ENCODE measurements at places on chromosomes 11 and 22.

GRCh38 chr11:76839311-76839710 is 21.4 kb upstream of the ACER3 start:
- no peak for DNase-seq

DNA sequence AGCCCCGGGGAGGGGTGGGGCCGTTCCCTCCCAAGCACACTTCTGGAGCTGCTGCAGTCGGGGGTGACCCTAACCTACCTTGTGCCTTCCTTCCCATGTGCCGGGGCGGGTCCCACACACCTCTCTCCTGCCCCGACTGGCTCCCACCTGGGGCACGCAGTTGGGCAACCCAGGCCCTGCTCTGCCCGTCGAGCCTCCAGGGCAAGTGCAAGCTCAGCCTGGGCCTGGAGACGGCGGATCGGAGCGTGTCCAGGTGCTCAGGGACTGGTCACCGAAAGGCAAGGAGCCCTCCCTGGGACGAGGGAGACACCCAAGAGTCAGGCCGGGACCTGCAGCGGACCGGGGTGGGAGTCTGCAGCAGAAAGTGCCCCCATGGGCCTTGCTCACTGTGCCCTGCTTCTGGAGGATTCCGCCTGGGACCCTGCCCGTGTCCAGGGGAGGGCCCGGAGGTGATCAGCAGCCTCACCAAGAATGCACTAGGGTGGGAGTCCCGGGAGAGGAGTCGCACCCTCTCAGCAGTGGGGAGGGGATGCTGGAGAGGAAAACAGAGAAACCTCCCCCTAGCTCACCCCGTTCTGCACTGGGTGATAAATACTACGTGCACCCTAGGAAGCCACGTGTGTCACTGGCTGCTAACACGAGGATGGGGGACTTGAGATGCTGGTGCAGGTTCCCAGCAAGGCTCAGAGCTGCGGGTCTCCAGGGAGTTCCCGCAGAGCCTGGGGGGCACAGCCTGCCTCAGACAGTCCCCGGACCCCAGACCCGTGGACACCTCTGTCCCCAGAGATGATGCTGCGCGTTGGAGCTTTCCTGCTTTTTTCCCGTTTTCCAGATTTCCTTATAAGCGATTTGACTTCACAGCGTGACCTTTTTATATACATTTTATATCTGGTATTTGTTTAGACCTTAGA is 5.2 kb upstream of the GATD1 start:
- no peak for DNase-seq

DNA sequence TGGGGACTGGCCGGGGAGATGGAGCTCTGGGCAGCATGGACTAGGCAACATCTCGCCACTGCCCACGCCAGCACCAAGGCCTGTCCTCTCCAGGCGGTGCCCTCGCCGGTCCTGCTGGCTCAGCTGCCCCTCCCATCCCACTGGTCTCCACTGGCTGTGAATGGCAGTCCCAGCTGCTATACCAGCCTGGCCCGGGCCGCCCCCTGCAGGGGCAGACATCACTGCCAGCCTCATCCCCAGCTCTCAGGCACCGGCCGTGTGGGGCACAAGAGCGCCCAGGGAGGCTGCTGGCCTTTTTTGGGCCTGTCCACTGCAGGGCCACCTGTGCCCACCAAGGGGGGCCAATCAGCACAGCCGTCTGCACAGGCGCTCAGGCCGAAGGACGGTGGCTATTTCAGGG is 30.1 kb upstream of the H19 start:
- DNase-seq: no peak

- no peak for DNase-seq
Observed at GRCh38 chr11:129855086-129855485, 39.4 kb downstream of the TMEM45B start.

DNA sequence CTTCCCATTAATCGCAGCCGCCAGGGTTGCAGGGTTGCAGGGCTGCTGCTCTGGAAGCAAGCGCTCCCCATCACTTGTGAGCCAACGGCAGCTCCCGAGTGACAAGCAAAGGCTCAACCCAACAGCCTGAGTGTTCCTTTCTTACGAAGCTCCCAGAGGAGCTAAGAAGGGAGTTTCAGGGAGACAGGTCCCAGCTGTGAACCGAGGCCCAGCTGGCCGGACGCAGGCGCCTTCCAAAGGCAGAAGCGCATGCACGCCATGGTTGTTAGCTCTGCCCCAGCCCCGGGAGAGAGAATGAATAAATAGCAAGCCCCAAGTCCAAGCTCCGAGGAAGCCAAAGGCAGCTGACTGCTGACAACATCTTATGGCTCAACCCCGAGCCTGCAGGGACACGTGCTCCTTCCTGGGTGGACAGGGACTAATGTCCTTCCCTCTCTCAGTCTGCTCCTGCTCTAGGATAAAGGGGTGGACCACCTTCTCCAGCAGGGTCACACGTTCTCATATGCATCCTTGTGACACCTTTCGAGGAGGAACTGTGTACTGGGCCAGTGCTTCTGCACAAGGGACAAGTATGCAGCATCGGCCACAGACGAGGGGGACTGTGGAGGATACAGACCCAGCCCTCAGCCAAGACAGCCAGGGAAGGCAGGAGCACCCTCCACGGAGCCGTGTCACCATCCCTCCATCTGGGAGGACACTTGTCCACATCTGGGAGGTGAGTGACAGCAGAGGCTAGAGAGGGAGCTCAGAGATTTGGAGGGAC is 29.9 kb downstream of the SHANK2 start:
- no peak for DNase-seq

DNA sequence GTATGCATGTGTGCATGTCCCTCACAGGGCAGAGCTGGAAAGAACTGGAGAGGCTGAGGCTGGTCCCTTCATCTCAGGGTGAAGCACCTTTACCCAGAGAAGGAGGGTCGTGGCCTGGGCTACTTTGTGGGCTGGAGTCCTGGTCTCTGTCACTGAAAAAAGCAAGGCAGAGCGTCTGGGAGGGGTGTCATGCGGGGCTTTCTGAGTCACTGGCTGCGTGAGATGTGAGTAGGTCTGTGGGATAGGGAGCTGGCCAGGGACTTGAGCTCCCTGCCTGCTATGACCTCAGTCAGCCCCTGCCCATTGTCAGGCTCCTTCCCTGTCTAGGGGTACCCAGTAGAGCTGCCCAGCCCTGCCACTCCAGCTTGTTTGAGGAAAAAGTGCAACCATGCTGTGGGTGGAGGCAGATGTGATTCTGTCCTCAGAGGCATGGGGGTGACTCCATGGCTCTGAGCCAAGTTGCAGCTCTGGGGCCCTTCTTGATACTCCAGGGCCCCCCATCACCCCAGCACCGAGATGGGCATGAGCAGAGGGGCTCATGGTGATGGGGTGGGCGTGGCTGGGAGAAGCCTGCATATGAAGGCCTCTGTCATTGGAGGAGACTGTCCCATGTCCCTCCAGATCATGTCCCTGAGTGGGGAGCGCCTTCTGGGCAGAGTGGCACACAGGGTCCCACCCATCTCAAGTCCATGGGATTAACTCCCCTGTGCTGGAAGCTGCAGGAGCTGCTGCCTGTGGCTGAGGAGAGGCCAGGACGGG is 27.8 kb downstream of the KCNQ1 start:
- no peak for DNase-seq

DNA sequence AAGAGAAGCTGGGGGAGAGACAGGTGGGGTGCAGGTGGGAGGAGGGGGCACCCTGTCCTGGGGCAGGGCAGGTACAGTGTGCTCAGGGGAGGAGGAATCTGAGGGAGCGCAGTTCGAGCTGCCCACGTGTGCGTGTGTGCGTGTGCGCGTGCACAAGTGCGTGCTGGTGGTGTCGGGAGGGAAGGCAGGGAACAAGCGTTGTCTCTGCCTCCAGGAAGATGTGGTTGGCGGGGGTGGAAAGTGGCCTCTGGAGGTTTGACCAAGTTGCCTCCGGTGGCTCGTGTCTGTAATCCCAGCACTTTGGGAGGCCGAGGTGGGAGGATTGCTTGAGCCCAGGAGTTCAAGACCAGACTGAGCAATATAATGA is 49.9 kb upstream of the THY1 start:
- no peak for DNase-seq

GRCh38 chr11:67120456-67120855 is 1.4 kb downstream of the KDM2A start:
- DNase-seq: no peak

DNA sequence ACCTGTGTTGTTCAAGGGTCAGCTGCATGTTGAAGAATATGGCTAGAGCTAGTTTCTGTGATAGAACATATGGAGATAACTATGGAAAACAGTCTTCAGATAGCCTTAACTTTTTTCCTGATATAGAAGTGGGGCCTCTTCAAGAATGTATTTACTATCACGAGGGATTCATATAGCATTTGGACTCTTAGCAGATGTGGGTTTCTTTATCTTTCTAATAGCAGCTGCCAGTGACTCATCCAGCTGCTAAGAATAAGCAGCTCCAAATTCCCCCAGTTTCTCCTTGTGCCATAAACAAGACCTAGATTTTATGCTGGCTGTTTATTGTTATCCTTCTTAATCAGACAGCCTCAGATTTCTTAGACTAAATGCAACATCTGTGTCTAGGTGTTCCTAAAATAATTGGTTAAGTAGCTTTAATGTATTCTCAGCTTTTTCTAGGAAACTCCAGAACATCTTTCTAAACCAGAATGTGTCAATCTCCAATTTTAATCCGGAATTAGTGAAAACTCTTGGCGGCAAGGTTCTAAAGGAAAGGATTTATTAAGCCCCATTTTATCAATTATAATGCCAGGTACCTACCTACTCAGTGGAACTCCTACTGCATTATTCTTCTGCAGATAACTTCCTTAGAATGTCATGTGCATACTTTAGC is 119.8 kb downstream of the CSTPP1 start:
- DNase-seq: no peak

GRCh38 chr11:13269775-13270174 is 7.8 kb upstream of the BMAL1 start:
- DNase-seq: peak; percentile 16

- no peak for DNase-seq
Observed at GRCh38 chr11:123494195-123495050, 64.4 kb downstream of the GRAMD1B start.

GRCh38 chr11:68841718-68842426 is at the start of gene CPT1A:
TSS of gene CPT1A (minus strand) at chr11:68841916. CDS start at chr11:68815474, 26,442 bp downstream.
- DNase-seq: peak; percentile 87

- DNase-seq: no peak
Observed at GRCh38 chr11:86138958-86139357, 70.1 kb upstream of the PICALM start.

- DNase-seq: no peak
Observed at GRCh38 chr22:49004484-49005399, 822.9 kb downstream of the BRD1 start.

- no peak for DNase-seq
Observed at GRCh38 chr22:47793304-47794101, 1031.1 kb downstream of the TBC1D22A start.

DNA sequence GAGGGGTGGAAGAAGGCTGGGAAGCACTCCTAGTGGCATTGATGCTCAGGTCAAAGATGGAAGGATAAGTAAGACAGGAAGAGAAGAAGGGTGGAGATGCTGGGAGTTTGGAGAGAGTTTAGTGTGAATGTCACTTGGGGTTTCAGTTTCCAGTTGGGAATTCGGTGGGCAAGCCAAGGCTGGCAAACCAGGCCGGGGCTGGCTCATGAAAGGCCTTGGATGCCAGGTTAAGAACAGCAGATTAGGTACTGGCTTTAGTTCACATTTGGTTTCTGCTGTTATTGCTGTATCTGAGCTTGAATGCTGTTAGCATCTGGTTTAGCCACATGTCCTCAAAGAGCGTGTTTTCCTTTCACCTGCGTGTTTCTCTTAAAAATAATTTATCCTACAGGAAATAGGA is 69.6 kb downstream of the BLID start:
- no peak for DNase-seq

DNA sequence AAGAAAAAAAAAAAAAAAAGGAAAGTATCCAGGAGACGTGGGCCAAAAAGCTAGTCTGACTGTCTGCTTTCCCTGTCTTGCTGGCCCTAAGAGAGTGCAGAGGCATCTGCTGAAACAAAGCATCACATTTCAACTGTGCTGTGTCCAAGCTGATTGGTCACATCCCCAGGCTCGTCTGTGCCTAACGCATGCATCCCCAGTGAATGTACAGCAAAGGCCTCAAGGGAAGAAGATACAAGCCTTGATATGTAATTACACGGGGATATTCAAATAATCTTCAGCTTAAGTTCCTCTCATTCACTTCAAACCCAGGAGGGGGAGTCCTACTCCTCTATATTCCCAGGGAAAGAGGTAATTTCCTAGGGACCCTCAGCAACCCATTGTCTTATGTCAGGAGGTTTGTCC is 5.4 kb upstream of the SORL1 start:
- no peak for DNase-seq

- DNase-seq: no peak
Observed at GRCh38 chr11:115919341-115920091, 415.3 kb upstream of the CADM1 start.

GRCh38 chr22:46681010-46681409 is 57.0 kb downstream of the CERK start:
- DNase-seq: no peak

DNA sequence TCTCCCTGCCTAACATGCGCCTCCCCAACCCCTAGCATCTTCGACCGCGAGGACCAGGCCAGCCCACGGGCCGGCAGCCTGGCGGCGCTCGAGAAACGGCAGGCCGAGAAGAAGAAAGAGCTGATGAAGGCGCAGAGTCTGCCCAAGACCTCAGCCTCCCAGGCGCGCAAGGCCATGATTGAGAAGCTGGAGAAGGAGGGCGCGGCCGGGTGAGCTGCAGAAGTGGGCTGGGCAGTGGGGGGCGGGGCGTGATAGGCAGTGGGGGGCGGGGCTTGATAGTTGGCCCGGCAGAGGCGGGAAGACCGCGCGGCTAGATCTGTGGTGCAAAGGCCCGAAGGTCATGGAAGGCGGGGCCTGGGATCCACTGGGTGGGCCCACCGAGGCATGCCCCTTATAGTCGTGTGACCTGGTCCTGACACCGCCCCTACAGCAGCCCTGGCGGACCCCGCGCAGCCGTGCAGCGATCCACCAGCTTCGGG is 8.7 kb downstream of the SELENOM start:
- DNase-seq: no peak

Data from RWPE1 (cell line).